ENCODE measurements at places on chromosomes 6 and 20.

- no peak for ATAC-seq
Measured at GRCh38 chr6:125415913-125416312, 114.1 kb upstream of the HDDC2 start.

DNA sequence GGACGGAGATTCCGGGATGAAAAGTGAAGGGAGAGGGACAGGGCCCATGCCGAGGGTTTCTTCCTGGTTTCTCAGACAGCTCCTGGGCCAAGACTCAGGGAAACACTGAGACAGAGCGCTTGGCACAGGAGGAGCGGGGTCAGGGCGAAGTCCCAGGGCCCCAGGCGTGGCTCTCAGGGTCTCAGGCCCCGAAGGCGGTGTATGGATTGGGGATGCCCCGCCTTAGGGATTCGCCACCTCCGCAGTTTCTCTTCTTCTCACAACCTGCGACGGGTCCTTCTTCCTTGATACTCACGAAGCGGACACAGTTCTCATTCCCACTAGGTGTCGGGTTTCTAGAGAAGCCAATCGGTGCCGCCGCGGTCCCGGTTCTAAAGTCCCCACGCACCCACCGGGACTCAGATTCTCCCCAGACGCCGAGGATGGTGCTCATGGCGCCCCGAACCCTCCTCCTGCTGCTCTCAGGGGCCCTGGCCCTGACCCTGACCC lies 55.0 kb upstream of the HLA-A start:
- peak; percentile 73 for ATAC-seq

- ATAC-seq: no peak
Measured at GRCh38 chr20:57536120-57536708, 11.3 kb upstream of the CTCFL start.

DNA sequence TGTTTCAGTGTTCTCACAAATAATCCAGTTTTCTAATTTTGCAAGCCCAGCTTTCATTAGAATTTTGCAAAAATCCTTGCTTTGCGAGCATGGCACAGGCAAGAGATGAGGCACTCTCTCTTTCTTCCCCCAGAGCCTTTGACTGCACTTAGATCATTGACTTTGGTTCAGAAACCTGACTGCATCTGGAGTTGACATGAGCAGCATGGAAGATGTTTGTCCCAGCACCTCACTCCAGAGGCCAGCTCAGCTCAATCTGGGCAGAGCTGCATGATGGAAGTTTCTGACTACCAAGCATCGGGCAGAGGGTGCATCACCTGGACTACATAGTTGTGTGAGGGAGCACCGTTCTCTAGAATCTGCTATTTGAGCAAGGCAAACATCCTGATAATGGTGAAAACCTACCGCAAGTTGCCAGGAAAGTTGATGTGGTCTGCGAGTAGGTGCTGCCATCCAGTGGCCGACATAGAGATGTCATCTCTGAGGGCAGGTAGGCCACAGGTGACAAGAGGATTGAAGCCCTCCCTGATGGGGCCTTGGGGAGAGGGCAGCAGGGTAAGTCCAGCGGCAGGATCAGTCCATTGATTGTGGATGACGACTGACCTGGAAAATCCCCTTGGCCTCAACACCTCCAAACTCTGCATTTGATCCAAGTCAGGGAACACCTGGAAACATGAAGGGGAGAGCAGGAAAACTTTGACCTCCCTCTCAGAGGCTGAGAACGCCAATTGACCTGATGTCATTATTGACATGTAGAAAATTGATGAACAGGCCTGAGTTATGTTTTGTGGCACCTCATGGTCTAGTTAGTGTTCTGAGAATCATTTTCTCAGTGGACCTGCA lies 3.8 kb upstream of the LPA start:
- ATAC-seq: no peak

DNA sequence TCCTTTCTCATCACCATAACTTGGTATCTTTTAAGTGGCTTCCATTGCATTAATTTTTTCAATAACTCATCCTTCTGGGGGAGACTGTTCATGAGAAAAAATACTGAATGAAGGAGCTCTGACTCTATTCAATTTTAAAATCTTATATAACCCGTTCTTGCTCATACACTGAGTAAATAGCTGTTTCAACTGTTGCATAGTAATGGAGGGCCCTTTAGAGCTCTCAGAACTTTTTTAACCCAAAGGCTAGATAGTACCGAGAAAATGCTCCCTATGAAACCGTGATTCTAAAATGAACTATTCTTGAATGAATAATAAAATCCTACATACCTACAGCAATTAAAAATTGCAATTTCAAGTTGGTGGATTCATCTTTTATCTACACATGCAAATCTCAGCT lies 5.3 kb downstream of the SLC2A12 start:
- ATAC-seq: no peak

- ATAC-seq: no peak
Measured at GRCh38 chr6:41358503-41358902, 23.1 kb downstream of the NCR2 start.

GRCh38 chr20:22576273-22576672 lies 8.1 kb downstream of the FOXA2 start:
- ATAC-seq: no peak

- no peak for ATAC-seq
Measured at GRCh38 chr6:15150207-15150606, 95.7 kb upstream of the JARID2 start.

- no peak for ATAC-seq
Measured at GRCh38 chr6:78896227-78896626, 28.9 kb downstream of the IRAK1BP1 start.

- ATAC-seq: no peak
Measured at GRCh38 chr6:127483399-127484055, 24.3 kb upstream of the KIAA0408 start.

DNA sequence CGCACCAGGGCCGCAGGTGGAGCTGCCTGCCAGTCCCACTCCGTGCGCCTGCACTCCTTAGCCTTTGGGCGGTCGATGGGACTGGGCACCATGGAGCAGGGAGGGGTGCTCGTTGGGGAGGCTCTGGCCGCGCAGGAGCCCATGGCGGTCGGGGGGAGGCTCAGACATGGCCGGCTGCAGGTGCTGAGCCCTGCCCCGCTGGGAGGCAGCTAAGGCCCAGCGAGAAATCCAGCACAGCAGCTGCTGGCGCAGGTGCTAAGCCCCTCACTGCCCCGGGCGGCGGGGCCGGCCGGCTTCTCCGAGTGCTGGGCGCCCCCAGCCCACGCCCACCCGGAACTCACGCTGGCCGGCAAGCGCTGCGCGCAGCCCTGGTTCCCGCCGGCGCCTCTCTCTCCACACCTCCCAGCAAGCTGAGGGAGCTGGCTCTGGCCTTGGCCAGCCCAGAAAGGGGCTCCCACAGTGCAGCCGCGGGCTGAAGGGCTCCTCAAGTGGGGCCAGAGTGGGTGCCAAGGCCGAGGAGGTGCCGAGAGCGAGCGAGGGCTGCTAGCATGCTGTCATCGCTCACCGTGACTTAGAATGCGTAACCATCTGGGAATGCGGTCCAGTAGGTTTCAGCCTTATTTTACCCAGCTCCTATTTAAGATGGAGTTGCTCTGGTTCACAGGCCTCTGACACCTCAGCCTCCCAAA lies 77.3 kb downstream of the C6orf52 start:
- no peak for ATAC-seq

DNA sequence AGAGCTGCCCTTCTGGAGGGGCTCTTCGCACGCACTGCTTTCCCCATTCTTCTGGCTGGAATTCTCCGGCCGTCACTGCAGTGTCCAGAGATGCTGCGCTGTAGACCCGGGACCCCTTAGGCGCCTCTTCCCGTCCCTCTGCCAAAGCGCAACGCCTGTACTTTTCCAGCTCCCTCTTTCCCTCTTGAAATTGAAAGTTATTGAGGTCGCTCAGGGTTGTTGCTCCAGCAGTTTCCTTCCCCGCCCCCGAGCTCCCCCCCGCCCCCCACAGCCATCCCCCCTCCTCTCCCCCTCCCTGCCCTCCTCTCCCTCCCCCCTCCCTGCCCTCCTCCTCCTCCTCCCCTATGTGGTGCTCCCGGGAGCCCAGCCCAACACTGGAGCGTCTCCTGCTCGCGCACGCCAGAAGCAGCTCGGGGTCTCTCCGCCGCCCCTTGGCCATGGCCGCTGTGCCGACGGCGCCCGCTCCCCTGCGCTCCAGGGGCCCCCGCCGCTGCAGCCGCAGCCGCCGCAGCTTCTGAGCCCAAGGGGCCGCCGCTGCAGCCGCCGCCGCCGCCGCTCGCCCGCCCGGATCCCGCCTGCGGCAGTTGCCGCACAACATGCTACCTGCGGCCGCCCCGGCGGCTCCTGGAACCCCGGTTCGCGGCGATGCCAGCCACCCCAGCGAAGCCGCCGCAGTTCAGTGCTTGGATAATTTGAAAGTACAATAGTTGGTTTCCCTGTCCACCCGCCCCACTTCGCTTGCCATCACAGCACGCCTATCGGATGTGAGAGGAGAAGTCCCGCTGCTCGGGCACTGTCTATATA lies at the start of gene RSPO3:
Gene RSPO3, plus strand, starts transcription at position 374 of the 804 bp plus-strand sequence. CDS start 522 bp downstream, outside the sequence.
- ATAC-seq: peak; percentile 39

GRCh38 chr20:14581731-14582130 lies 244.3 kb upstream of the FLRT3 start:
- ATAC-seq: no peak

DNA sequence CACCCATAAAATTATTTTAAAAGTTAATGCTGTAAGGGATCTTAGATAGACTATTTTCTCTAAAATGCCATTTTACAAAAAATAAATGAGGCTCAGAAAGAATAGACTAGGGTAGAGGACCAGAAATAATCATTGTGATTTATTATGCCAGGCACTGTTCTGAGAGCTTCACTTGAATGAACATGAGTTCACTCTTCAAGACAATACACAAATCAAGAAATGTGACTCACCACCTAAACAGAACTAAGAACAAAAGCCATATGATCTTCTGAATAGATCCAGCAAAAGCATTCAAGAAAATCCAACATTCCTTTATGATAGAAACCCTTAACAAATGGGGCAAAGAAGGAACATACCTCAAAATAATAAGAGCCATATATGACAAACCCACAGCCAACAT lies 582.0 kb downstream of the PKHD1 start:
- ATAC-seq: no peak

DNA sequence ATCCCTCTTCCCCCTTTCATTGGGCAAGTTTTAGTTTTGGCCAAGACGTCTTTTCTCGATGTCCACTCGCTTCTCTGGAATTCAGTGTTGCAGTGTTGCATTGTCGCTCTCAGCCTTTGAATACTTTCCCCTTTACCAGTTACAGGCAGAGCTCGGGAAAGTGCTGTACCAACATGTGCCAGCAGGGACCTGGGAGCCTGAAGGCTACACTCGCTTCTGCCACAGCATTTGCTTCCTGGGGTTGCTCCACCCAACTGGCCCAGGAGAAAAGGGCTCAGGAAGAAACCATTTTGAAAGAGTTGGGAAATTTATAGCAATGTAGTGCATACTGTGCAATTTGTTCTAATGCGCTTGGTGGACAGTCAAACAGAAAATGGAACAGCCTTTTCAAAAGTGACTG lies 78.6 kb downstream of the LINC00237 start:
- ATAC-seq: no peak
